ENCODE measurements at places on chromosomes 12 and 14. TPM values are rescaled to one million over a fixed set of nuclear protein-coding genes. Genes with fewer than 3 reads are reported as not detected.
A peak's percentile ranks its signal among the peaks of the same experiment; 100 is the strongest.

DNA sequence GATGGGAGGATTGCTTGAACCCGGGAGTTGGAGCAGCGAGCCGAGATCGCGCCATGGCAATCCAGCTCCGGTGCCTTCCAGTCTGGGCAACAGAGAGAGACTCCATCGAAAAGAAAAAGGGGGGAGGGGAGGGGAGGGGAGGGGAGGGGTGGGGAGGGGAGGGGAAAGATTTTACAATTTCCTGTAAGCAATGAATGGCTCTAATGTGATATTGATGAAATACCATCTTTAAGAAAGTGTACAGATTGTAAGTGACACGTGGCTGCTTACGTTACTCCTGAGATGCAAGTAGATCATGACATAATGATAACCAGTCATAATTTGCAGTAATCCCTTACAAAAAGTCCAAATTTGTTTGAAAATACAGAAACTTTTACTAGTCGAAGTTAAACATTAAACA lies 1.4 kb downstream of the SLC25A21 start:
- H3K27ac ChIP-seq = no peak overlapping the region
- DNase-seq = no peak
- no peaks in the 10 kb centered on the region for H3K27me3 ChIP-seq
- H3K4me3 ChIP-seq = no peak overlapping the region

DNA sequence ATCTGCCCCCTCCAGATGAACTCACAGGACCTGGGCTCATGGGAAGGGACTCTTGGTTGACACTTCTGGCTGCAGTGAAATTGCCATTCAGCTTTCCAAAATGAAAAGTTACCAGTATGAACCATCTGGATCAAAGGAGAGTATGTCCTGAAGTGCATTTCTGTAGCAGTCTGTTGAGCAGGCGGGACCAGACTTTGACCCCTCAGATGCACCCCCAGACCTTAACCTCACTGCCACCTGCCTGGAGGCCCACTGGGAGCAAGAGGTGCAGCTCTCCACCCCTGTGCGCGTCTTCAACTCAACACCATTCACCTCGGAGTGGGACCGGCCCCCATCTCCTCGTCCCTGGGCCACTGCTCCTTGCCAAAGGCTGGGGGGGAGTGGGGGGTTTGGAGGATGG lies 55.0 kb downstream of the MOK start:
- H3K4me3 ChIP-seq = no peak overlapping the region
- peaks cover 2% of the 10 kb centered on the region for H3K4me1 ChIP-seq
- no peak for DNase-seq
- H3K36me3 ChIP-seq = peaks cover 4% of the 10 kb centered on the region

- no peaks in the 10 kb centered on the region for H3K27me3 ChIP-seq
- H3K27ac ChIP-seq = peak overlapping the region; percentile 93
- H3K4me3 ChIP-seq = no peak overlapping the region
- H3K36me3 ChIP-seq = no peaks in the 10 kb centered on the region
Observed at GRCh38 chr14:68665792-68666204, 127.1 kb downstream of the ZFP36L1 start.

PTGES3 gene
- total RNA-seq = 161 TPM

- H3K27me3 ChIP-seq = no peaks in the 10 kb centered on the region
- no peak overlapping the region for H3K27ac ChIP-seq
- H3K4me1 ChIP-seq = no peaks in the 10 kb centered on the region
Observed at GRCh38 chr12:10960211-10960610, 21.1 kb upstream of the TAS2R14 start.

DNA sequence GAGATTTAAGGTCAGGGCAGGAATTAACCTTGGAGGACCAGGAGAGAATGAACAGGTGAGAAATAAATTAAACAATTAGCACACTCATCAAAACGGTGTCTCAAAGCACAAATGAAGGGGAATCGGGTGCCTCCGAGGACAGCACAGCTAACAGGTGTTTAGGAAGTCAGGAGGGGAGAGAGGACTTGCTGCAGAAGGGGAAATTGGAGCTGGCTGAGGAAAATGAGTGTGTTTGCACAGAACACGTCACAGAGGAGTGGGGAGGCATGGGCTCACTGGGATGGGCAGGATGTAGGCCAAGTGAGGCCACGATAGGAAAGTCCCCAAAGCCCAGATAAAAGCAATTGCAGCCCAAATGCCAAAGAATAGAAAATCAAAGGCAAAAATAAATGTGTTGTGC lies 121.7 kb downstream of the ZNF664 start:
- no peak for DNase-seq
- no peak overlapping the region for H3K4me3 ChIP-seq
- no peak overlapping the region for H3K27ac ChIP-seq
- H3K4me1 ChIP-seq = peaks cover 34% of the 10 kb centered on the region
- peaks cover 3% of the 10 kb centered on the region for H3K36me3 ChIP-seq
- H3K27me3 ChIP-seq = no peaks in the 10 kb centered on the region

KRT78 gene
- not detected for total RNA-seq

Data from mesothelial cell of epicardium (in vitro differentiated cells).